ENCODE measurements at places on chromosomes 5 and 9.

DNA sequence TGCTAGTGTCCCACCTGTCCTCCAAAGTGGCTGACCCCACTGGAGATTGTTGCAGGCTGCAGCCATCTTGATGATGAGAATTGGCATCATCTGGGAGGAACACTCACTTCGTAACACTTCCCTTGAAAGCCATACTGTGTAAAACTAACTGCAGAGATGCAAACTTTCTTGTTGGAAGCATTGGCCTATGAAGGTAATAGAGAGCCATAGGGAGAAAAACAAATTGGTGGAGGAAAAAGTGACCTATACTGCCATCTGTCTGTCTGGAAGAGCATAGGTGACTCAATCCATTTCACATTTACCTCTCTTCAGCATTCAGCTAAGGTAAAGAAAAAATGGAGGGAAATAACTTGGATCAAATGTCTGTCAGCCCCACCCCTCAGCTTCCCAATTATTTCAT, 473.4 kb downstream of the NTRK2 start:
- DNase-seq, result peak; percentile 9

DNA sequence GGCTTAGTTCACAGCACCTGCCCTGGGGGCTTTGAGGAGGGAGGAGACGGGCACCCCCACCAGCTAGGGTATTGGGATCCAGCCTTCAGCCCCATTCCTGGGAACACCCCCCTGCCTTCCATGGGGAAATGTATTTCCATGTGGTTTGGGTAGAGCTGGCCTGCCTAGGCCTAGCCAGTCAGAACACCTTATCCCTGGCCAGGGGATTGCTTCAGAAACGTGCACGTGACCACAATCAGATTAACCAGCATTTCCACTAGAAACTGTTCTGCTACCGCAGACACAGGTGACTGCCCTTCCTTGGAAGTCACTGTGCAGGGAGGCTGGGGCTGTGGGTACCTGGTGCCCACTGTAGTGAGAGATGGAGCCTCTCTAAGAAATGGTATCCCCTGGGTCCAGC, 14.0 kb downstream of the BBLN start:
- DNase-seq, result no peak

DNA sequence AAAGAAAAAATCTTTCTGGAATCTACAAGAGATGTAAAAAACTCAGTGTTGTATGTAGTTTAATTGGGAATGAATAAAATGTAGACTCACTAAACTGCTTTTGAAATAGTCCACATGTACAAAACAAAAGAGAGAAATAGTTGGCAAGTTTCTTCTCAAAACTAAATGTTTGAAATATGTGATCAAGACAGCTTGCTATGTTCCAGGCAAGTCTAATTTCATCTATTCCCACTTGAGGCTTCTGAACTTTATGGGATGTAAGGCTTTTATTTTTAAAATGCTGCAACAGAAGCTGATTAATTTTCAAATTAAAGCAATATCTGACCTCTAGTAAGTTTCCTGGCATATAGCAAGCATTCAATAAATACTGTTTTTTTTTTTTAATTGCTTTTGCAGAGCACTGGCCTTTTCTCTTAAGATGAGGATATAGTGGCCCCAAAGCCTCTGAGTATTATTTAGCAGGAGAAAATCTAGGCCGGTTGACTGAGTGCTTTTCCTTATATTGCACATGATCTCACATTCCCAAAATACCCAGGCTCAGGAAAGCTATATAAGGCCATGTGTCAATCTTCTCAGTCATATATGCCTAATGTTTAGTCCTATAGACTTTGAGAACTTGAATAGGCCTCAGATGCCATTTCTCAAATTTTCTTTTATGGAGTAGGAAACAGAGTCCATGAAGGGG, 183.2 kb downstream of the NTRK2 start:
- DNase-seq, result no peak

DNA sequence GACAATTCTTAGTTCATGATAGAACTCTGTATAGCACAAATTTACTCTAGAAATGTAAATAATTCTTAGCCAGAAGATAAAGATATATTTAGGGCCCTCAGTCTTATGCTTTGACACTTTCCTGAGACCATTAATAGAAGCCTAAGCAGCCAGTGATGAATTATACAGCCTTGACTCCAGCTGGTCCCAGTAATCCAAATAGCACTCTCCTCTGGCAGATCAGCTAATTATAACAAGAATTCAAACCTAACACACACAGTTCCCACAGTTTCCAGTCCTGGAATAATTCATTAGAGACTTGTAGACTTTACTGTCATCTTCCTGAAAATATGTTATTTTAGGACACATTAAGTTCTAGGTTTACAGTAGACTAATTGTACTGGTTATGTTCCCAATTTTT, 50.4 kb downstream of the SHOC1 start:
- DNase-seq, result no peak

- DNase-seq, result peak; percentile 45
Observed at GRCh38 chr9:137705443-137705863, 86.6 kb downstream of the EHMT1 start.

- DNase-seq, result peak; percentile 17
Observed at GRCh38 chr5:97164846-97165245, 18.2 kb downstream of the RIOK2 start.

GRCh38 chr9:128216781-128217553, 13.8 kb downstream of the DNM1 start:
- no peak for DNase-seq

DNA sequence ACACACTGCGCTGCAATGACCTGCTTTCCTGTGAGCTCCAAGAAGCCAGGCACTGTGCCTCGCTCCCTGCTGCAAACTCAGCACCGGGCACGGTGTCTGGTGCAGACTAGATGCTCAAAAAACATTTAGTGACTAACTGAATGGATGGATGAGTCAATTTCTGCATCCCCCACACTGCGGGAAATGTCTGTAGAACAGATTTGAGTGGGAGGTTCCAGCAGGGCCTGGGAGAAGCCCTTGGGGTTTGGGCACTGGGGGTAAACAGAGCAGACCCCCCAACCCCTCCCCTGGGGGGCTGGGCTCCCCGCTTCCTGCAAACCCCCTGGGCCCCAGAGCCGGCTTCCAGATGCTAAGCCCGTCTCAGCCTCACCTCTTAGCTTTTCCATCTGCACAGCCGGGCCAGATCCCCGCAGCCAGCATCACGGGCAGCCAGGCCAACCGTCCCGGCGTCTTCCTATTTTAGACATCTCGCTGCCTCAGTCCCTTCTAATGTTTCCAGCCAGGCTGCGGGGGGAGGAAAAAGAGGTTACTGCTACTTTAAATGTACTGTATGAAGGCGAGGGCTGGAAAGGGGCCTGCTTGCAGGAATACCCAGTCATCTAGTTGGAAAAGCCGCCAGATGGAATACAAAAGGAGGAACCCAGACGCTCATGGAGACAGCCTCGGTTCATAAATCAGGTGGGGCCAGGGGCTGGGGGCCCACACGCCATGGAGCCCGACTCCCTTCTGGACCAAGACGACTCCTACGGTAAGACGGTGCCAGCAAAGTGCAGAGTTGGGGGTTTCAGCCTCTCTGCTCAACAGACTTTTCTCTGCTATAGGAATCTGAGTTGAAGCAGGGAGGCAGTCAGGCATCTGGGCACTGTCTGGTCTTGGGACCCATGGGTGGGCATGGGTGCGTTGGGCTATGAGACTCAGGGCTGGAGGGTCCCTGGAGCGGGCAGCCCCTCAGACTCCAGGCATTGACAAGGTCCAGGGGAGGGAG, 67.1 kb upstream of the GGTA1 start:
- DNase-seq, result no peak

DNA sequence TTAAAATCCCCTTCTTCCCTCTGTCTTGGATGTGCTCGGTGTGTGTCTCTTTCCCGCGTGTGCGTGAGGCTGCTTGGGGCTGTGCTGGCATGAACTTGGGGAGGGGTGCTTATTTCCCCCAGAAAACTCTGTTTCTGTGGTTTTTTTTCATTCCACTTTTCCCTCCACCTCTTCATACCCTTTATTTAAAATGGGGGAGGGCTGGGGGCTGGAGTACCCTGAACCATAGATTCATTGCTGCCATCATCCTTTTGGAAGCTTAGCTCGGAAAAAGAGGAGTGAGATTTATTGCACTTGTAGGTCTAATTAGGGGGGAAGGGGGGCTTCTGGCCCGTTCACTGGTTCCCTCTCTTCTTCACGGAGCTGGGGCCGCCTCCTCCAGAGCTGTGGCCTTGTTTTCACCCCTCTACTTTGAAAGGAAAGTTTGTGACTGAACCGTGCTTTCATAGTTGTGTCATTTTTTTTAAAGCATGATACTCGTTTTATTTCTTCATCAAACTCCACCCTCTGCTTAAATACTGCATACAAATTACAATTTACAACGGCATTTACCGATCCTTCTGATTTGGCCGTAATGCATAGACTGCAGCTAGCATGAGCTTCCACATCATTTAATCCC, 2.9 kb downstream of the NR2F1 start:
- DNase-seq, result no peak

- DNase-seq, result no peak
Observed at GRCh38 chr9:115794921-115795475, 358.6 kb upstream of the PAPPA start.

DNA sequence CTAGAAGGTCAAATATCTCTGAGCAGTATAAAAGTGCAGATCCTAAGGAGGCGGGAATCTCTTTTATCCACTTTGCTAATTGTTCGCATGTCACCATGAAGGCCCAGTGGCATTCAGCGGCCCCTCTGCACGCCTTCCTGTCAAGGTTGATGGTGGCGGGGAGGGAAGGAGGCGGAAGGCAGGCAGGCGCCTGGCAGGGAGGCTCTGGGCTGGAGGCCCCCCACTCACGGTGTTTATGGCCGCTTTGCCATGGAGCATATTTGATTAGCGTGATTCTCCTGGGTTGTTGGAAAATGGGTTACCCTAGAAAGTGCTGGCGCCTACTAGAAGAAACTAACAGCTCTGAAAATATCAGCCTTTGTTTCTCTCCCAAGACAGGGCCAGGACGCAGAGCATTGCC, 209.6 kb downstream of the FSTL4 start:
- no peak for DNase-seq

DNA sequence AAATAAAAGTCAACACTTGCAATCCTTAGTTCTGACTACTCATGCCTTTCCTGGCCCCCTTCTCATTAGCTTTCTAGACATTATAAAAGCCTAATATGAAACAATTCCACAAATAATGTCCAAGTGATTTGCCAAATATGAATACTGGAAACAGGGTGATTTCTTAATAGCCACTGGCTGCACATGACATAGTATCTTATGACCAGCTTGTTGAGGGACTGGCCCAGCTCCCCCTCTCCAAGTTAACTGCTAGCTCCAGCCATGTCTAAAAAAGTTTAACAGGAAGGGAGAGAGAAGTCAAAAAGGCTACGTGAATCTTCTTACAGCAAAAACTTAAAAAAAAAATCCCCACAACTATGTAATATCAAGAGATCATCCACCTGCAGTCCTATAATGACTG, 1.5 kb downstream of the CERT1 start:
- no peak for DNase-seq

- DNase-seq, result no peak
Observed at GRCh38 chr5:175797521-175798038, 73.8 kb upstream of the CPLX2 start.

GRCh38 chr5:35038891-35039290, 8.9 kb downstream of the AGXT2 start:
- DNase-seq, result no peak

DNA sequence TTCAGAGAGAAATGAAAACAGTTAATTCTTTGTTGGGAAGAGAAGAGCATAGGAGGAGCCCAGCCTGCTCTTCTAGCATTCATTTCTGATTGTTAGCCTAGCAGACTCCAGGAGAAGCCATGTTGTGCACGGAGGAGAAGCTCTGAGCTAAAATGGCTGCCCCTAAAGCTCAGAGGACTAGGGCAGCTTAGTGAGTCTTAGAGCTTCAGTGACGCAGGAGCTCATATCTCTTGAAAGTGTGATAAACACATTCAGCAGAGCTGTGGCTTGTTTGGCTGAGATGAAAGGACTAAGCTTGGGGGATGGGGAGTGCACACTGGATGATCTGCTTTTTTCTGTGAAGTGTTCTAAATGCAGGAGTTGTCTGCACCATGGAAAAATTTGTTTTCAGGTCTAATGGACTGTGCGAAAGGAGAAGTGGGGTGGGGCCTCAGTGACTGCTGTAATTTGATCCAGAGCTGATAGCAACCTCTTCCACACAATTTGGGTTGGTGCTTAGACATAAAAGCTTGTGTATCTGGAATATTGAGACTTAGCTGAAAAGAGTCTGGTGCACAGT, 58.5 kb downstream of the ZNF462 start:
- no peak for DNase-seq

- no peak for DNase-seq
Observed at GRCh38 chr9:116907989-116908388, 220.9 kb downstream of the TRIM32 start.

DNA sequence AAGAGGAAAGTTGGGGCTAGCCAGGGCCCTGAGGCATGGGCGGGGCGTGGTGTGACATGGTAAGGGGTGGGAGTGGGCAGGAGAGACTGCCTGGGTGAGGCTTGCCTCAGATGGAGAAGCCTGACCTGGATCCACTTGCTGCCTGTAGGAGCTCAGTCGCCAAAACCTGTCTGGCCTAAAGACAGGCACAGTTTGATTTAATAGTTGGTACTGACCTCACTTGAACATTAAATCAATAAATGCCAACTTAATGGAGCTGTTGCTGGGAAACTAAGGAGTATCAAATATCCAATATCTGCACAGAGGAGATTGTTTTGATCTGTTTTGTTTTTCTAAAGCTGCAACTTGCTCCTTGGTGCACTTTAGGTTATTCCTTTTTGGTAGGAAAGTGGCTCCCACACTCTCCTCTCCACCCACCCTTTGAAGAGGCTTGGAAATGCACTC, 86.4 kb downstream of the RCL1 start:
- no peak for DNase-seq
